ENCODE measurements at places on chromosomes 2 and 18. TPM values are rescaled to one million over a fixed set of nuclear protein-coding genes. Genes with fewer than 3 reads are reported as not detected.
A peak's percentile ranks its signal among the peaks of the same experiment; 100 is the strongest.

Gene SLC5A7
- polyA plus RNA-seq = not detected

Gene UGT1A9
- polyA plus RNA-seq = not detected

- no peak for DNase-seq
These were observed 88.7 kb downstream of the TPO start for GRCh38 chr2:1501991-1502390.

GRCh38 chr2:126662621-126663020 lies 6.7 kb downstream of the GYPC start:
- DNase-seq = no peak

- DNase-seq = no peak
These were observed 63.7 kb downstream of the COPS8 start for GRCh38 chr2:237149425-237149824.

DNA sequence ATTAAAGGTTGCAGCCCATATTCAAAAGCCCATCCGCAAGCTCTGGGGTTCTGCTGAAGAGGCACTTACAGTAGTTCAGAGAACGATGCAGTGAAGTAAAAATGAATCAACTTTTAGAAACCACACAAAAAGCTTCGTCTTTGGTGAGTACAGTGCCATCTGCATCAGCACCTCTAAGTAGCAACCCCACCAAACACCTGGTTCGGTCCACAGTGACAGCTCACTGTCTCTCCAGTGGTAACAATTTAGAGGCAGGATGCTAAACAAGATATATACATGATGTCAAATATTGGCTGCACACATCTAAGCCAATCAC lies 275.4 kb upstream of the TCF4 start:
- DNase-seq = no peak

- no peak for DNase-seq
These were observed at the start of gene VWC2L for GRCh38 chr2:214410918-214411554. Gene VWC2L (plus strand): TSS chr2:214411054. CDS start chr2:214414194, 3,140 bp downstream.

DNA sequence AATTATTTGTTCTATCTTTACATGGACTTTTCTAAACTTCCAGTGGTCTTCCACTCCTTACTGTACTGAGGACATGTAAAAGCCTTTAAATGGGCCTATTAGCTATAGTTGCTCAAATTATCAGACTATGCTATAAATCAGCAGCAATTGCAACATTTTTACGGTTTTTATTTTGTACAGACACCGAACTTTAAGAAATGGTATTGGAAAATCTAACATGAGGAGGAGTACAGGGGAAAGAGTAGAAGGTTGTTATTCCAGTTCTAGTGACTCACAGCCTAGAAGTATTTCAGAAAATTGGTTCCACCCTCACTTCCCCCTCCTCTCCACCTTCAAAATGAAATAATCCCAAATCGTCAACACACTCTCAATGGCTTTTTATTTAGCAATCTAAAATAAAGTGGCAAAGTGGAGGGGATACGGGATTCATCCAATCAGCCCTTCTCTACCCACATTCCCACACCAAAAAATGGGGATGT lies 1.1 kb downstream of the NCKAP1 start:
- DNase-seq = no peak

DNA sequence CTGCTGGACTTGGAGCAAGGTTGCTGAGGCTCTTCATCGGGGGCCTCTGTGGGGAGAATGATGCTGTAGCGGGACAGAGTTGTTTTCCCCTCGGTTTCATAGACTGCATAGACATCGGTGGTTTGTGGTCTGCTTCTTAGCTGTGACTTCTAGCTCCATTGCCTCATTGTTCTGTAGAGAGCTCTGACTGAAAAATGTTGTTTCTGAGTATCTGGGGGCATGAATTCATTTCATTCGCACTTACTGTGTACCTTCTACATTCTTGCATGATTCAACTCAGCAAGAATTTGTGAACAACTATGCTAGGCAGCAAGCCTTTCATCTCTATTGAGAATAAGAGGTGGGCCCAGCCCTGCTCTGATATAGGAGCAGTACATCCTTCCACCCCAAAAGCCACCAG lies 406.8 kb downstream of the NBAS start:
- DNase-seq = no peak

DNA sequence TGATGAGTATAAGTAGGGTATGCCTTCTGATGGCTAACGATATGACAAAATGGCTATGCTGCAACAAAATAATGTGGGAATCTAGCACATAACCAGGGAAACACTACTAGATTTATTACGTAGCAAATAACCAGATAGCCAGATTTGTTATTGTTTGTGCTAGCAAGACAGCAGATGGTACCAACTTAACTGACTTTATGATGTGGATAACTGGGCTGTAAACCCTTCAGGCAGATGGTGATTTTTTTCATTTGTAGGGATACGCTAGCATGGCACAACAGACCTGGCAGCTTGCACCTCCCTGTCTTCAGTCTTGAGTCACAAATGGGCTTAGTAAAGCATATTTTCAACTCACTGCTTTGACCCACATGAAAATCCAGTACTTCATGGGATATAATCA lies 48.7 kb downstream of the PRELID3A start:
- no peak for DNase-seq

Gene MTIF2
- polyA plus RNA-seq = 5.2 TPM

Gene MC4R
- polyA plus RNA-seq = not detected

GRCh38 chr2:120779781-120780283 lies 44.2 kb downstream of the GLI2 start:
- DNase-seq = no peak

DNA sequence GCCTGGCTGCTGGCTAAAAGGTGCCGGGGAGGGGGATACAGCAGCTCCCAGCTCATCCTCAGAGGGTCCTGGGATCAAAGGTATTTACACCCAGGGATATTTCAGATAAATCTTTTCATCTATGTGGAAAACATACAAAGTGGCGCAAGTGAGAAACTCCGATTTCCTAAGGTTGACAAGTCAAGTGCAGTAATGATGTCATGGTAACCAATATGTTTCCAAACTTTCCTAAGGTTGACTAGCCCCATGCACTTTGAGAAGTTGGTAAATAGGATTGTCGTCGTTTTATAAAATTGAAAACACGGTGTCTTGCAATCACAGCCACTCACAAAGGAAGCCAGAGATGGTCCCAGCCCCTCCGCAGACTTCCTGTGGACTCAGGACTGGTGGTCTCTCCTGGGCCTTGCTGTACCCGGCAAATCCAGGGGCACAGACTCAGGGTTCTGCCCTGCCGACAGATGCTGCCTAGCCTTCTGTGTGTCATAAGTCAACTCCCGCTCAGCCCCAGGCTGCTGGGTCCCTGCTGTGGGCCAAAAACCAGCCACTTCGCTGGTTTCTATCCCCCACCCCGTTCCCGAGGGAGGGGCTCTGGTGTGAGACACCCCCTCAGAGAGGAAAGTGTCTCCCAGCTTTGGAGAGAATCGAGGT lies 111.2 kb upstream of the PPP1CB start:
- no peak for DNase-seq

DNA sequence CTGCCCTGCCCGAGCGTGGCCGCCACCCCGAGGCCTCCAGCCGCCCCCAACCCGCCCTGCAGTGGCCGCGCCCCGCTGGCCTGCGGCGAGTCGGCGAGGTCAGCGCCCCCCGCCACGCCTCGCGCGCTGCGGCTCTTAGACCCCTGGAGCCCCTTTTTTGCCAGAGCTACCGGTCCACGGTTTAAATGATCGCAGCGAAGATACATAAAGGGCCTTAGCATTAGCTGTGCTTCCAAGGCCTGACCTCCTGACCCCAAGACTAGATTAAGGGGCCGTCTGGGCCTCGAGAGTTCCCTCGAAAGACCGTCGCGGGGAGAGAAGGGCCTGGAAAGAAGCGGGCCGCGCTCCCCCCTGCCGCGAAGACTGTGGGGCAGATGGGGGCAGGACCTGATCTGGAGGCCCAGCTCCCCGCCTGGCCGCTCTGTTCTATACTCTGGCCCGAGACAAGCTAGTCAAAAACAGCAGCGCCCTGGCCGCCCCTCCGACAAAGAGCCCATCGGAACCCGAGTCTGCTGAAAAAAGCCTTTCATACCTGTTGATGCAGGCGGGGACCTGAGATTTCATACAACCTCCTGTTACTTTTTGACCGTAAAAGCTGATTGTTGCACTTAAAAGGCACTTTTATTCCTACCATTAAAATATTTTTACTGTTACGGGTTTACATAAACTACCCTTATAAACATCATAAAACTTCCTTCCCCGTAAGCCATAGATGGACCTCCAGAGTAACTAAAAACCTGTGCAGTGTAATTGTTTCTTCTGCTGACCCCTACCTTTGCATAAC lies 68.7 kb upstream of the PSMD14 start:
- DNase-seq = no peak

Gene ZC3H6
- polyA plus RNA-seq = 4.6 TPM

Gene SIX3
- not detected for polyA plus RNA-seq

DNA sequence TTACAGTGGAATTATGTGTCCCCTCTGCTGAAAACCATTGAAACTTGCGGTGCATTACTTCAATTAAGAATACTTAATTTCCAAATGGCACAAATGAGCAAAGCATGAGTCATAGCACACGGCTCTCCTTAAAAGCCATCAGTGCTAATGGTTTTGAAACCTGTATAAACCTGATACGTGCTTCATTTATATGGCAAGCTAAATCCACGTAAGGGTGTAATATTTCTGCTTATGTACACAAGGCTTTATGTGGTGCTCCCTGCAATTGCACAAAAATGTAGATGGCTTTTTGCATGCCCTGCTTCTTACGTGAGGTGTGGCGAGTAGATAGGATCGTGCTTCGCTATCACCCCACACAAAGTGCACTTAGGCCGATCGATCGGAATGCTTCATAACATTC lies 840.9 kb downstream of the GALR1 start:
- no peak for DNase-seq

DNA sequence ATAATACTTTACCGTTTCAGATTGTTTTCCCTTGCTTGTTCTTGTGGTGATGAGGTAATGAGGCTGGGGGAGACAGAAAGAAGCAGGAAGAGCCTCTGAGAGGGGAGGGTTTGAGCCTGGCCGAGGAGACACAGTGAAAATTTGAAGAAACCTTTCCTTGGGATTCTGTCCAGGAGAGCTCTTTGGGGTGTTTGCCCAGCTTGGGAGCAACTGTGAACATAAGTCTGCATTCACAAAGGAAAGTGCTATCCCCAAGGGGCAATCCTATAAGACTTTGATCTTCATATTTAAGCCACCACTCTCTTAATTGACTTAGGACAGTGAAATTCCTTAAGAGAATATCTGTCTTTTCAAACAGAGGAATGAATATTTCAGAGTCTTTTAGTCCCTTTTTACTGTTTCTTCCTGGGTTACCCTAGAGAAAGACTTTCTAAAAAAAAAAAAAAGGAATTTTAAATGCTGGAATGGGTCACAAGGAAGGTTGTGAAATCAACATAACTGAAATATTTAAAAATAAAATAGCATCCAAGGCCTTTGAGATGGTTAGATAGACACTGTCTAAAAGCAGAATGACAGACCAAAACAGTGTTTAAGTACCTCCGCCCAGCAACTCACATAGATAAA lies 52.5 kb upstream of the STAM2 start:
- no peak for DNase-seq

GRCh38 chr2:197838579-197838978 lies 34.2 kb downstream of the PLCL1 start:
- DNase-seq = no peak

- DNase-seq = no peak
These were observed 156.7 kb downstream of the KLHL29 start for GRCh38 chr2:23541503-23542229.

GRCh38 chr2:197240421-197241041 lies 70.0 kb downstream of the ANKRD44 start:
- peak; percentile 50 for DNase-seq

Gene NUP35
- polyA plus RNA-seq = 2.4 TPM

DNA sequence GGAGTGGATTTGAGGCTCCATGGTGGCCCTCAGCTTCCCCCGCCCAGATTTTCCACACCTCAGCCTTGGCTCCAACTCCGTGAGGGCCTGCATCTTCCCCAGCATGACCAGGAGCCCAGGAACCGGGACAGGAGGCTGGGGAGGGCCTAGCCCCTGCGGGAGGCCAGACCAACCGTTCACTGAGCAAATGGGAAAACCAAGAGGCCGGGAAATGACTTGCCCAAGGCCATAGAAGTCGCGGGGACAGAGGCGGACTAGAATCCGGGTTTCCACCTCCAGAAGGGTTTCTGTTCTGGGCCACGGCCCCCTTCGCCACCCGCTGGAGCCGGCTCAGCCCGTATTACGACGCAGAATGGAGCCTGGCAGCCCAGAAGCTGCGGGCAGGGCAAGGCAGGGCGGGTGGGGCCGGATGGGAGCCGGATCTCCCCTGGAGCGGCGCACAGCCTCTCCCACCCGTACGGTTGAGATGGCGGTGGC lies 7.9 kb upstream of the CRYBA2 start:
- DNase-seq = no peak

Gene STPG4
- polyA plus RNA-seq = 0.24 TPM

Gene UGT1A3
- polyA plus RNA-seq = not detected

DNA sequence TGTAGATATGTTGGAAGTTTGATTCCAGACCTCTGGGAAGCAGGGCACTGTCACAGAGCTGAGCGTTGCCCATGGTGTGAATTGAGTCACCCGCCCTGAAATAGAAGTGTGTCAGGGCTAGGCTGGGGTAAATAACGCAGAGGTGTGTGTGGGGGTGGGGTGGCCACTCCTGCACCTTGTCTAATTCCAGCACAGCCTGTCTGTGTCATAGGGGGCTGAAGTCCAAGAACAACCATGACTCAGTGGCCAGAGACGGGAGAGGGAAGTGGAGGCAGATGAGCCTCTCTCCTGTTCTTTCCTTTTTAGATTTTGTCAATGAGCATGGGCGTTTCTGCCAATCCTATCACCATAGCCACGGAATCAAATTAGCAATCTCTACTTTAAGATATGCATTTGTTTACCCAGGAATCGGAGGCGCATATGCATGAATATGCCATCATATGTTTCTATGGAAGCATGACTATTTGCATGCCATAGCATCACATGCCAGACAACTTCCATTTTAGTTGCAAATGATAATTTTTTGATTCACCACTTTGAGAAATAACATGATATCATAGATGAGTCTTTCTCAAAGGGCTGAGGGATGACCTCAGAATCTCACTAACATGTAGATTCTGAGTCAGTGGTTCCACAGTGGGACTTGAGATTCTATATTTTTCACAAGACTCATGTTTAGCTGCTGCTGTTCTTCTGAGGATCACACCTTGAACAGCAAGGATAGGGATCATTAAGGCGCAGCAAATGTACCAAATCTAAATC lies 852.9 kb downstream of the DCDC2C start:
- no peak for DNase-seq

DNA sequence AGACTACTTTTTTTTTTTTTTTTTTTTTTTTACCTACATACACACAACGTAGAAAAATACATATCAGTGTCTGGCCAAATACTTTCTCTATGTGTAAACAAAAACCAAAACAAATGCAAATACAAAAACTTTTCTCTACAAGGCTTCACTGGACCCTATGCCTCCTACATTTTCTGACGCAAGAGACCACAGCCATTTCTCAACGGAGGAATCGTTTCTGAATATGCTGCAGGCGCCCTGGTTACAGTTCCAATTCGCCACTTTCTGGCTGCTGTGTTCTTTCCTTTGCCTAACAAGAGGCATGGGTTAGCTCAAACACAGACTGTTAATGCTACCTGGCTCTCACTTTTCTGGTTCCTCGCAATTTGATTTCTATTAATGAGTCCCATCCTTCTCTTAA lies 96.4 kb downstream of the EPB41L3 start:
- DNase-seq = no peak

DNA sequence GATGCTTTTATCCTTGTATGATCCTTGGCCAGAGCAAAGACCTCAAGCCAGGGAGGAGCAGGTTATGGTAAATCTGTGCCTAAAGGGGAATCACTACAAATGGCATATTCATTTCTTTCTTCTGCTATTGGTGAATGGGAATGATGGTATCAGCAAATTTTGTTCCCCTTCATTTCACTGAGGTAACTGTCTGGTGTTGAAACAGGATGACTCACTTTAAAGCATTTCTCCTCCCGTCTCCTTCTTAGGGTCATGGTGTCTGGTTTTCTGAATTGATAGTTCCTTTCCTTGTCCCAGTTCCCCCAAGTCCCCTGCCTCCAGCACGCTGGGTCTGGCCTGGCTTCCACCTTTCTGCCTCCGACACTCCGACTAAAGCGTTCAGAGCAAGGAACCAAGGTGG lies 109.2 kb downstream of the MREG start:
- DNase-seq = no peak

Measured in immature natural killer cell (primary cell).